ENCODE measurements at places on chromosomes 1 and 21.

GRCh38 chr1:78779831-78780230 lies 130.2 kb downstream of the IFI44 start:
- DNase-seq = no peak

- DNase-seq = no peak
Observed at GRCh38 chr1:248855580-248855979, 3.3 kb downstream of the ZNF692 start.

DNA sequence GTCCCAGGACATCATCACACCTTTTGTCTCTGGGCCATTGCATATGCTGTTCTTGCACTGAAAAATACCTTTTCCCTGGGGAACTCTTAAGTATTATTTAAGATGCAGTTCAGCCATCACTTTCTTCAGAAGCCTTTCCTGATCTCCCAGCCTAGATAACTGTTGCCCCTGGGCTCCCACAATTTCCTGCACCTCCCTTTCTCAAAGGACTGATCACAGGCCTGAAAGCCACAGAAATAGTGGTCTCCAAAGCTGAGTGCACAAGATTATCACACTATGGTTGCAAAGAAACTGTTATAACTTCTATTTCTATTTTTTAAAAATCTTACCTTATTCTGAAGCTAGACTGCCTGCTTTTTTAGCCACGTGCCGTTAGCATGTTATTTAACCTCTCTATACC lies 2.8 kb upstream of the ZSCAN20 start:
- DNase-seq = no peak

DNA sequence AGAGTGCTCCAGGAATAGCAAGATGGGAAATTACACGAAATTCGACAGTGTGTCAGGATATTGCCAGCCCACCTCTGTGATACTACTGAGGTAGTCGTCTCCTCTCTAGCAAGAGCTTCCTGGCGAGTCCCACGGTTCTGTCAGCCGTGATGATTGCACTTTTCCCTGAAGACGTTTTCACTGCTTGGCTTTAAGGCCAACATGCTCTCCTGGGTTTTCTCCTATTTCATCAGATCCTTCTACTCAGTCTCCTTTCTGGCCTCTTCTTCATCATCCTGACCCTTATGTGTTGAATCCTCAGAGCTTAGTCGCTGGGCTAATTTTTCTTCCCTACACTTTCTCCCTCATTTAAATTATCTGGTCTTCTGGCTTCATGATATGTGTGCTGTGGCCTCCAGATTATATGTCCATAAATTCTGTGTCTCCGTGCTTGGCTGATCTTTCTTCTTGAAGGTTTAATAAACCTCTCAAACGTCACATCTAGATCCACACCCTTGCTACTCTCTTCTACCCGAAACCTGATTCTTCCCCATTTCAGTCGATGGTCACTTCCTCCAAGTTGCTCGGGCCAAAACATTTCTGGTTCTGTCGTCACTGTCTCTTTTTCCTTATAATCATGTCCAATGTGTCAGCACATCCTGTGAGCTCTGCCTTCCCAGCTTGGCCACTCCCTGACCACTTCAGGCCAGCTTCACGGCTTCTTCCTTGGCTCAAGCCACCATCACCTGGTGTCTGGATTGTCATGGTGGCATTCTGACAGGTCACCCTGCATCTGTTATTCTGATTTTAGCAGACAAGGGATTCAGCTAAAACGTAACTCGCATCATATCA lies 12.2 kb downstream of the OR2B11 start:
- no peak for DNase-seq

- no peak for DNase-seq
Observed at GRCh38 chr1:24767351-24767750, 22.1 kb downstream of the CLIC4 start.

DNA sequence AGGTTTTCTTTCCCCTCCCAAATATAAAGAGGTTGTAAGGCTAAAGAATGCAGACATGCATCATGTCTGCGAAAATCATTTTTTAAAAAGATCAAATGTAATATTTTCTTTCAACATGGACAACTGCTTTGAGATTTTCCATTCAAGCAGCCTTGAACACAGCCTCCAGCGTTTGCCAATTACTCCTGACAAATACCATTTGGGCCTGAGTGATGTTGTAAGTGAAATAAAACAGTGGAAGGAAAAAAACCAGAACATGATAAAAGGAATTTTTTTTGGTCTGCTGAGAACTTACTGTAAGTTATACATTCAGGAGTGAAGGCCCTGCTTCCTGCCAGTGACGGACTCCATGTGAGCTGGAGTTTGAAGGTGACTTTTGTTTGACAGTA lies 37.2 kb downstream of the SETD4 start:
- no peak for DNase-seq

- no peak for DNase-seq
Observed at GRCh38 chr1:240008298-240008697, 83.4 kb upstream of the FMN2 start.

- DNase-seq = no peak
Observed at GRCh38 chr1:86273066-86273465, 116.5 kb upstream of the COL24A1 start.

- no peak for DNase-seq
Observed at GRCh38 chr1:76713535-76713934, 153.7 kb upstream of the ST6GALNAC5 start.

GRCh38 chr1:176998183-176998795 lies 166.2 kb downstream of the ASTN1 start:
- DNase-seq = no peak
